ENCODE measurements at places on chromosomes 1 and 21.

DNA sequence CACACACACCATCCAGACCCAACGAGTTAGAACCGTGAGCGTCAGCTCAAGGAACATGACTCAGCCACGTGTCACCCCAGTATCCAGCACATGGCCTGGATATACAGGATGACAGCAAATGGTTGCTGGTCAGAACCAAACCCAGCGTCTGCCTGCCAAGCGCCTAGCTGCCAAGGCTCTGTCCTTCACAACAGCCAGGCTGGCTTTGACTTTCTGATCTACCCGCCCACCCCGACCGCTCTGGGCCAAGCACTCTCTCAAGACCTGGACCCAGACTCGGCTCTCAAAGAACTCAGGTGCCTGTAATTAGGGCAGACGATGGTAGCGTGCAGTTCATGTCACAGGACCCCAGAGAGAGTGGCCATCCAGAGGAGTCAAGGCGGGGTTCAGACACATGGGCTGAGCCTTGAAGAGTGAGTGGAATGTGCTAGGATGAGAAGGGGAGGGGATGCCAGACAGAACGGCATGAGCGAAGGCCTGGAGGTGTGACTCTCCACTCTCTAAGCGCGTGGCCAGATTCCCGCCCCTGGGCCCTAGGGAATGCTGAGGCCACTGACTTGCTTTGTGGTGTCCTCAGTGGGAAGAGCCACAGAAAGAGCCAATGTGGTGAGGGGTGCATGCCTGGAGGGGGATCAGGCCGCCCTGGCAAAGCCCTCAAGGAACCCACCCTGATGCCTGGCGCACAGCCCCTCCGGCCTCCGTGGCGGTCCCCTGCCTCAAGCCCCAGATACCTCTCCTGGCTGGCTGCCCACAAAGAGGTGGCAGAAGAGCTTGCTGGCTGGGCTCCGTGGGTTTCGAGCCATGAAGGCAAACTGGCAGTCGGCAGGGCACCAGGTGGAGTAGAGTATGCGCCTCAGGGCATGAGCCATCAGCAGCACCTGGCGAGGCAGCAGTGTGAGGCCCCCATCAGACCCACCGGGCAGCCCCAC, 7.0 kb downstream of the SH2D5 start:
- no peak for DNase-seq

DNA sequence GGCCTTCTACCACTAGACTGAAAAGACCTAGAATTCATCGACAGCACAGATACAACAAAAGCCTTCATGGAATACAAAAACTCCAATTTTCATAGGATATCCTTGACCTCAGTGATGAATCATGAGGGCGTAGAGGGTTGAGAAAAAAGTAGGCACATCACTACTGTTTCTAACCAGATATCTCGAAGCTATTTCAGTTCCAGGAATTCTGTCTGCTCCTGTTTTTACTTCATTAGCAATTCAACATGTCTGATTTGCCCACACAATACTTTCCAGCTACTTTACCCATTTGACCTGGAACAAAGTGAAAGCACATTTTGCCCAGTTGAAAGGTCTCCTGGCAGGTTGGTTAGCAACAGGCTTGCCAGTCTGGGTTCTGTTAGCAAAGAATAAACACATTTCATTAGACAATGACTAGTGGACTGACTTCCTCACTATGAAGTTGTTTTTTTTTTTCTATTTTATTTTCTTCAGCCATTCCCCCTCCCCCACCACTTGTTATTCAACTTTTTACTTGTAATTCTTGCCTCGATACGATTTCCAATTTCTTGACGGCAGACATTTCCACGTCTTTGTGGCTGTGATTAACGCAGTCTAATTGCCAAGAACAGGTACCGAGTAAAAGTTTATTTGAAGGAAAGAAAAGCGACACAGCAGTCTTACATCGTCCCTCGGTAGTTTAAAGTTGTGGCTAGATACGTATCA, 4.0 kb upstream of the ZBTB18 start:
- DNase-seq = no peak

DNA sequence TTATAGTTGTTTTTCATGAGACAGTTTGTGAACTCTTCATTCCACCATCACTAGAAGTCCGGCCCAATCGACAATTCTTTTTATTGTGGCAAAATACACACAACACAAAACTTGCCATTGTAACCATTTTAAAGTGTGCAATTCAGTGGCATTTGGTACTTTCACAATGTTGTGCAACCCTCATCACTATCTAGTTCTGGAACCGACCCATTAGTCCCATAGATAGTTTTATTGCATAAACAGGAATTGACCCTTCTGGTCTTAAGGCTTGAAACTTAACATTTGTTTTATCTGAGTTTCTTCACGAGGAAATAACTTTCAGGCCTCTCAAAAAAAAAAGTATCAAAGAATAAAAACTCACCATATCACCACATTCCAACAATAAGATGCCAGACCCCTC, 8.8 kb upstream of the PPIE start:
- DNase-seq = no peak

DNA sequence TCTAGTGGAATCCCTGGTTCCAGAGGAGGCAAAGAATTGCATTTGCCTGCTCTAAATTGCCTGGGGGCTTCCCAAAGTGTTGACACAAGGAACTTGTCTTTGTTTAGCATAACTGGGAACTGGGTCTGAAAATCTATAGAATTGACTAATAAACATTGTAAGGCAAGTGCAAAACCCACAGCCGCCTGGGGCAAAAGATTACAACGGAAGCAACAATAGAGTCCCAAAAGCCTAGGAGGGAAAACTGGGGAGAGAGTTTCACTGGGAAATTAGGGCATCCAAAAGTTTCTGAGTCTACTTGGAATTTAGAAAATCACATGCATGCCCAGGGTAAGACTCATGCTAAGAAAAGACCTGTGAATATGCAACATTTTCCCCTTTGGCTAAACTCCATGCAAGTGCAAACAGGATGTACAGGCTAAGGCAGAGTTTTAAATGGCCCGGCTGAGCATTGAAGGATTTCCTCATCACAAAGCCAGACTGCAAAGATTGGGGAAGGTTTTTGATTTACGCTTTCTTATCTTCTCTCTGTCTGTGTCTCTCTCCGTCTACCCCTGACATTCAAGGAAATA, 725.3 kb upstream of the NCAM2 start:
- no peak for DNase-seq

DNA sequence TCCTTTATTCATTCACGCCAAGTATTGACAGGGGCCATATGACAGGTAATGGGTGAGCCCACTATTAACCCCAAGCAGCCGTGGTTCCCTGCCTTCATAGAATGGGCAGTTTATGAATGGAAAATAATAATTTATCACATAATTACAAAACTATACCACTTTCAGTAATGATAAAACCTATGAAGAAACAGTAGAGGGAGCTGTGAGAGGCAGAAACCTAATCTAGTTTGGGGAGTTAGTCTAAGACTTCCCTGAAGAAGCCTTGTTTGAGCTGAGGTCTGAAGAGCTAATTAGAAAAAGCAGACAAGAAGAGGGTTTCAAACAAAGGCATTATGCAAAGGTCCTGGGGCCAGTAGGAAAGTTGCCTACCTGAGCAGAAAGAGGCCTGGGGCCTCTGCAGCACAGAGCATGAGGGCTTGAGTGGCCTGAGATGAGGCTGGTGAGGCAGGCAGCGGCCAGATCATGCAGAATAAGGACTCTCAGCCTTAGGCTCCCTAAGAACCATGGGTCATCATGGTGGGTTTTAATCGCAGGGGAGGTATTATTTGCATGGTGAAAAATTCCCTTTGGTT, 142.8 kb downstream of the ATG4C start:
- no peak for DNase-seq

GRCh38 chr1:55706397-55706796, 491.2 kb upstream of the USP24 start:
- no peak for DNase-seq

- no peak for DNase-seq
Observed at GRCh38 chr1:185349556-185349955, 32.5 kb upstream of the IVNS1ABP start.

DNA sequence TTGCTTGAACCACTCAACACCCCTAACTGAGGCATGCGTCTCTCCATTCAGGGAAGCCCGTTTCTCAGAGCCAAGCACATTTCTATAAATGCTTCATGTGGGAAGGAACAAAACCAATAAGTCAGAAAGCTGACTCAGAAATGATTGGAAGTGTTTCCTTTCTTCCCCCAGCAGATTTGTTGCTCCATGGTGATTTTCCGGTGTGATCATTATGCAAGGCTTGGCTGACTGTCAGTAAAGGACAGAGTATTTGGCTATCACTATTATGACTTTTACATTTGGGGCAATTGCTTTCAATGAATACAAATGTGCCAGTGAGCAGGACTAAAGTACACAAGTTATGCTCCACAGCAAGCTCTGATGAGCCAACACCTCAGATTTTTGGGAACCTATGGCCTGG, 53.3 kb upstream of the ZC3H11B start:
- no peak for DNase-seq

- DNase-seq = no peak
Observed at GRCh38 chr1:154847891-154848290, 22.2 kb downstream of the KCNN3 start.

- no peak for DNase-seq
Observed at GRCh38 chr1:23854568-23854967, 13.5 kb downstream of the FUCA1 start.

GRCh38 chr1:40389871-40390560, 16.5 kb downstream of the SMAP2 start:
- DNase-seq = no peak

GRCh38 chr1:39671433-39671792, 494 bp downstream of the NT5C1A start:
- DNase-seq = no peak

All from activated CD8-positive, alpha-beta memory T cell treated with anti-CD3 and anti-CD28 coated beads, Interleukin-2, amount 50 U/mL, for 4 hours (primary cell).